ENCODE measurements at places on chromosomes 1 and 21.

- DNase-seq = no peak
Observed at GRCh38 chr21:20592463-20592862, 405.7 kb upstream of the NCAM2 start.

- no peak for DNase-seq
Observed at GRCh38 chr21:43345746-43346409, 81.1 kb downstream of the SIK1 start.

DNA sequence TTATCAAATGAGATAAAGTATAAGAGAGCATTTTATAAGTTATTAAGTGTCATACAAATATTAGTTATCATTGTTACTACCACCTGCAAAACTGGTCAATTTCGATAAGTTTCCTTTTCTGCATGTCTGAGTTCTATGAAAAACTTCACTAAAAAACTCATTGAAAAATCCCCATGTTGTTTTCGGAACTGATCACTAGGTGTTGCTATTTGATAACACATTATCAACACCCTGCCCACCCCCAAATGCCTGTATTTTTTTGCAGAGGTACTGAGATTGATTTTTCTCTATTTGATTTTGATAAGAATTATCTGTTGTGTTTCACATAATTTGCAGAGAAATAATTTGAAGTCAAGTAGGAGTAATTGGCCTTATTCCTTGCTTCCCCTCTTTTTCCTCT is 22.1 kb upstream of the DISP1 start:
- DNase-seq = no peak

DNA sequence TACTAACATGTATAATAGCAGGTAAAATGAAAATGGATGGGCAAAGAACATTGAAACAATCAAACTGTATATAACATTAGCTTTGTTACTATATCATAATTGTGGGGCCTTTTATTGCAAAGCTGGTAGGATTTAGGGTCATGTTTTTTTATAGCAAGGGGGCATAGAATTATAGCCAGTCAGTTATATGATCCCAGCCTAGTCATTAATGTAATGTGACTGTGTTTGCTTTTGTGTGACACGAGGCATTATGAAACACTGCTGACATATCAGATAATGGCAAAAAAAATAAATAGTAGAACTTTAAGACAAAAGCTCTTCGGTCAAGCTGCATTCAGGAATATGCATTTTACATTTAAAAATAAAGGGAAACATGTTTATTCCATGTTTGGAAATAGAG is 81.3 kb upstream of the ZNF281 start:
- no peak for DNase-seq

- peak; percentile 25 for DNase-seq
Observed at GRCh38 chr1:226100436-226101391, 38.2 kb downstream of the H3-3A start.

- DNase-seq = no peak
Observed at GRCh38 chr1:145994391-145995120, 1.8 kb downstream of the TXNIP start.

DNA sequence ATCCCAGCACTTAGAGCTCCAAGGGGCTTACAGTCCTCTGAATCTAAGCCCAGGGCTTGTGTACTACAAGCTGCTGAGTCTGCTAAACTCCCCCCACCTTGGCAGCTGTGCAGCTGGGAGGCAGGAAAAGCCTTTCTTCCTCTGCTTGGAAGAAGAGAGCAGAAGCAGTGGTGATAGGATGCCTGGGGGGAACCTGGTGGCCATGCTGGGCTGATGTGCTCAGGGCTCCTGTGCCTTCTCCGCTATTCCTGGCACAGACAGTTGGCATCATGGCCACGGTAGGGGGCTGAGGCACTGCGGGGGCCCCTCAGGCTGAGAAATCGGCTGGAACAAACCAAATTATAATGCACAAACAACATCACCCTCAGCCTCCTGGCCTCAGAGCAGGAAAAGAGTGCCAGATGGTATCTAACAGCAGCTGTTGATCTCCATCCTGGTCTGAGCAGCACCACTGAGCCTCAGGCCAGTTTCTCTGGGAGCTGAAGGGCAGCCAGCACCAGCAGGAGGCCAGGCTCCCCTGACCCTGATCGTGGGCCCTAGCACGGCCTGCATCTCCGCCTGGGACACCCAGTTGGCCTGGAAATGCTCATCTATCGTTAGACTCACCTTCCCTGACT is 35.8 kb downstream of the ECE1 start:
- DNase-seq = no peak

- no peak for DNase-seq
Observed at GRCh38 chr1:94014635-94015488, 105.6 kb upstream of the GCLM start.

DNA sequence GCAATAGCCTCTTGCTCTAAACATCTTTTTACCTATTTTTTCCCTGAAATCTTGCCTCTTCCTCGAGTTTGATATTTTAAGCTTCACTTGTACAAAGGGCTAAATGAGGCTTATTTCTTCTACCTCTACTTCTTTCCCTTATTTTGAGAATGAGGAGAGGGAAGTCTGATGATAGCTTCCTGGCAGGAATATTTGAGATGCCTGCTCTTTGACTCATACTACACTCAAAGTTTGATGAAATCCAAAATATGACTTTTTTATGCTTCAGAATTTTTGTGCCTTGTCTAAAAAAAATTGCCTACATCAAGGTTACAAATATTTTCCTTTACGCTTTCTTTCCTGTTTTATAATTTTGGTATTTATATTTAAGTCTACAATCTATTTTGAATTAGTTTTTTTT is 624.4 kb upstream of the PLXNA2 start:
- no peak for DNase-seq

DNA sequence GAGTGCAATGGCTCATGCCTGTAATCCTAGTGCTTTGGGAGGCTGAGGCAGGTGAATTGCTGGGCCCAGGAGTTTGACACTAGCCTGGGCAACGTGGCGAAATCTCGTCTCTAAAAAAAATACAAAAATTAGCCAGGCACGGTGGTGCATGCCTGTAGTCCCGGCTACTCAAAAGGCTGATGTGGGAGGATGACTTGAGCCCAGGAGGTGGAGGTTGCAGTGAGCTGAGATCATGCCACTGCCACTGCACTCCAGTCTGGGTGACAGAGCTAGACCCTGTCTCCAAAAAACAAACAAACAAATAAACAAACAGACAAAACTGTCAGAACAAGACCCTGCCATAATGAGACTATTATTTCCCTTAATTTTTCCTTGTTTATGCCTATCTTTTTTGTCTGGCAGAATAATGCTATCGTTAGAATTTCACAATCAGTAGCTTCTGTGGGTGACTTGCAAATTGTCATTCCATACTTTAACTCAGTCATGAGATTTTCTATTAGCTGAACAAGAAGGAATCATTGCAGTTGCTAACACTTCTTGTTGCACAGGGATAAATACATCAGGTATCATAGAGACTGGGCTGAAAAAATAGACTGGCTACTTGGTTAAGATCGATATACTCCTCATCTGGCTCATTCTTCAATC is 7.5 kb upstream of the THEM4 start:
- DNase-seq = no peak

DNA sequence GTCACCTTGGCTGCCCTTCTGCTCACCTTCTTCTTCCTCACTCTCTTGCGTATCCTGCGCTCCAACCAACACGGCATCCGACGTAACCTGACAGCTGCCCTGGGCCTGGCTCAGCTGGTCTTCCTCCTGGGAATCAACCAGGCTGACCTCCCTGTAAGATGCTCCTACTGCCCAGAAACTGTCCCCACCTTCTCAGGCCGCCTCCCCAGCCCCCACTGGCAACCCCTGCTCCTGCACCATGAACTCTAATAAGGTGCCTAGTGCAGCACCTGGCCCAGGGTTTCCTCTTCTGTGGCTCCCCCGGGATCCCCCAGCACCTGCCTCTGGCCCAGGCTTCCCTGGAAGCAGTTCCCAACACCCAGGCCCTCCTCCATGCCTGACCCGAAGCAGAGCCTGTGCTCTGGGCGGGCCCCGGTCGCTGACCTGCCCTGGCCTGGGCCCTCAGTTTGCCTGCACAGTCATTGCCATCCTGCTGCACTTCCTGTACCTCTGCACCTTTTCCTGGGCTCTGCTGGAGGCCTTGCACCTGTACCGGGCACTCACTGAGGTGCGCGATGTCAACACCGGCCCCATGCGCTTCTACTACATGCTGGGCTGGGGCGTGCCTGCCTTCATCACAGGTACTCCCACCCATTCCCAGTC is 12.8 kb downstream of the PSRC1 start:
- no peak for DNase-seq

- DNase-seq = no peak
Observed at GRCh38 chr1:199751962-199752687, 275.4 kb upstream of the NR5A2 start.

GRCh38 chr1:25875856-25876692 is 566 bp upstream of the PAQR7 start:
- DNase-seq = no peak

DNA sequence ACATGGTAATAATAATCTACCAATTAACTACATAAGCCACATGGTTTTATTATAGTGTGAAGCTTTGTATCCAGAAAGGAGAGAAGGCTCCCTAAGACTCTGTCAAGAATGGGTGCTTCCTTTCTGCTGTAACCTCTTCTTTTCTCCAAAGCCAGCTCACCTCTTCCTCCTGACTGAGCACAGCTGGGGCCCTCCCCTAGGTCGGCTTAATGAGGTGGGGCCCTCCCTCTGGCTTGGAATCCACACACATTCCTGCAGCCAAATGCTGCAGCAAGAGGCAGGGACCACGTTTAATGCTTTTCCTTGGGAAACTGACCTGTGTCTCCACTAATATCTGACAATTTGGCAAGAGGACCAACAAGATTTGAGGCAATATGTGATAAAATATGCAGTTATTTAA is 94.8 kb downstream of the DSCAM start:
- DNase-seq = no peak

DNA sequence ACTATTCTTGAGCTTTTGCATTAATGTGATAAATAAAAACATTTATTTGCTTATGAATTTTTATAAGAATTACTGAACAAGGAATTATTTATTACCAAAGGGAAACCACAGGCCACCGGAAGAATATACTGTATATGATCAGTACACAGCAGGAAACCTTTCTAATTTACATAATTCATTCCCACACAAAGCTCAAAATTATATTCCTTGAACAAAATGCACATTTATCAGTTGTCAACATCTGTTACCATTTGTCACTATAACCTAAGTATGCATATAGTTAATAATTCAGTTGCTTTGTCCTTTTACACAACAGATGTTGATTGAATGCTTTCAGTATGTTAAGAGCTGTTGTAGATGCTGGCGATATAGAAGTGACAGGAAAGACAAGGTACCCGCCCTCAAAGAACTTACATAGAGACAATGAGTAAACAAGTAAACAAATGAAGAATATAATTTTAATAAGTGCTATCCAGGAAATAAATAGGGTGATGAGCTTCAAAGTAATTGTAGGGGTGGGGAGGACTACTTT is 27.2 kb downstream of the VPS45 start:
- no peak for DNase-seq

DNA sequence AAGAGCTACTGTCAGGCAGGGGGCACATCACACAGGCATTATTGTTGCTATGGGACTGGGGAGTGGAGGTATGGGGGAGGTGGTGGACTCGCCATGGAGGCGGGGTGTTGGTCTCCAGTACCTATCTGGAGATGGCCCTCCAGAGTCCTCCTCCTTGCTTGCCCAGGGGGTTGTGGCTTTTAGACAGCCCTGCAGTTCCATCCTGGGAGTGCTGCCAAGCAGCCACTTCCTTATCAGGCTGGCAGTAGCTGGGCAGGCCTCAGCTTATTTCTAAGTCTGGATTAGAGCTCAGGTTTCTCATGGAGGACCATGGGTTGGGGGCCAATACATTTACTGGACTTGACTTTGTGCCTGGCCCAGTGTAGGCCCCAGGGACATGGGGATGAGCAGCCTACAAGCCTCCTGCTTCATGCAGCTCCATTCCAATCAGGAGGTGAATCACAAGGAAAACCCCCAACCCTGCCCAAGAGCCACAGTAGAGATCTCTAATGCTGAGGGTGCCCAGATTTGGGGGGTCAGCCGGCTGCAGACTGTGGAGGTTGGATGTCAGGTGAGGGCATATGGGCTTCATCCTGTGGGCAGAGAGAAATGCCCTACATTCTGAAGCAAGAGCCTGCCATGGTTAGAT is 210.7 kb upstream of the EDN2 start:
- no peak for DNase-seq

GRCh38 chr1:15882665-15883064 is 35.2 kb downstream of the SPEN start:
- DNase-seq = no peak

Measured in T-helper 1 cell (primary cell).